ENCODE measurements at places on chromosomes 5 and 9.
A peak's percentile ranks its signal among the peaks of the same experiment; 100 is the strongest.

DNA sequence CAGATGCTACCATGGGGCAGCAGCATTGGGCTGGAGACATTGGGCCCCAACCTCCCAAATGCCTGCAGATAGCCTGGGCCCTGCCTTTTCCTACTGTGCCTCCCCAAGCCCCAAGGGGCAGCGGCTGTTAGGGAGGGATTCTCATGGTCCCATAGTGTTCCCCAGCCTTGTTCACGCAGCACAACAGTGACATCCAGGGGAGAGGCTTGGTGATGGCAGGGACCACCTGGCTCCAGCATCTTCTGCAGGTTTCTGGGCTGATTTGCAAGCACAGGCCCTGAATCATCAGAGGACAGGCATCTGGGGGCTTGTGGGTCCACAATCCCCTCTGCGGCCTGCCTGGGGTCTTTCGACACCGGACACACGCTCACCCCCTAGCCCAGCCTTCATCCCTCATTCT lies 354.6 kb downstream of the SLIT3 start:
- DNase-seq, result peak; percentile 25

- DNase-seq, result no peak
These were observed 42.1 kb downstream of the EFCAB9 start for GRCh38 chr5:172235827-172236736.

- no peak for DNase-seq
These were observed 6.5 kb upstream of the ARRDC1 start for GRCh38 chr9:137598943-137599342.

DNA sequence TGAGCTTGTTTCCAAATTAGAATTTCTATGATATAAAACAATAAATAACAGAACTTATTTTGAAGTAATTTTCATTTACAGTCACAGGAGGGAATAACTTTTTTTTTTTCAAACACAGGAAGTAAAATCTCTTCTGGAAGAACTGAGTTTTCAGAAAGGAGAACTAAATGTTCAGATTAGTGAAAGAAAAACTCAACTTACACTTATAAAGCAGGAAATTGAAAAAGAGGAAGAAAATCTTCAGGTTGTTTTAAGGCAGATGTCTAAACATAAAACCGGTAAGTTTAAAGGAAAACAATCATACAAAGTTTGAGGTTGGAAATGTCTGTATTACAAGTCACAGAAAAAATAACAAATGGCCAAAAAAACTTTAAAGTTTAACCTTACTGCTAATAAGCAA lies 41.6 kb downstream of the RAB14 start:
- DNase-seq, result peak; percentile 56

DNA sequence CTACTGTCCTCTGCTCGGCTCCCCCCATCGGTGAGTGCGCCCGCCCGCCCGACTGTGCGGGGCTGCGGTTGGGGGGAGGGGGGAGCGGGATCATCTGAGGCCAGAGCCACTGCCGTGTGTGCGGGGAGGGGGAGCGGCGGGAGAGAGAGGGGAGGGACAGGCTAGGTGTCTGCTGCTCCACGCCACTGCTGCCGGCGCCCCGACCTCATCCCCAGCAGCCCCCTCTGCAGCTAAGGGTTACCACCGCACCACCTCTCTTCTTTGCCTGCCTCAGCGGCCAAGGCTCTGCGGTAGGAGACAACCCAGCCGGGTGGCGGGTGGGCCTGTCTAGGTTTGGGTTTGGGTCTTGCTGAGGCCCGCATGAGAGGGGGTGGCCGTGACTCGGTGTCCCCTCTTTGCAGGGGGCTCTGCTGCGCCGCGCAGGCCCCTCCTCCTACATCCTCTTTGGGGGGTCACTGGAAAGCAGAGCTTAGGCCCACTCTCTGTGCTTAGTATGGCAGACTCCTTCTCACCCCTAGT lies 670 bp upstream of the PURA start:
- DNase-seq, result no peak

GRCh38 chr5:156934450-156935211 lies 28.4 kb downstream of the TIMD4 start:
- peak; percentile 28 for DNase-seq

- no peak for DNase-seq
These were observed 320 bp downstream of the PCDHB1 start for GRCh38 chr5:141051521-141051866.

DNA sequence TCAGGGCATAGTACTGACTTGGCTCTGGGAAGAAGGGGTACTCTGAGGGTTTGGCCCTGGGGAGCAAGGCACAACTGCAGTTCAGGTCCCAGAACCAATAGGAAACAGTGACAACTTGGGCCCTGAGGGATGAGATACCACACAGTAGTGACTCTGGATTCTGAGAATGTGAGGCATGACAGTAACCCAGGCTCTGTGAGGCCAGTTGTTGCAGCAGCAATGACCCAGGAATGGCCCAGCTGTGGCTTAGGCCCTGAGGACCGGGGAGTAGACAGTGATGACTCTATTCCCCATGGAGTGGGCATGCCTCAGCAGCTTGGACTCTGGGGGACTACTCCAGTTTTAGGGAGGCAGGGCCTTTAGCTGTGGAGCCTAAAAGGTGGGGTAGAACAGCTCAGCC lies 21.5 kb upstream of the NFIL3 start:
- DNase-seq, result no peak

DNA sequence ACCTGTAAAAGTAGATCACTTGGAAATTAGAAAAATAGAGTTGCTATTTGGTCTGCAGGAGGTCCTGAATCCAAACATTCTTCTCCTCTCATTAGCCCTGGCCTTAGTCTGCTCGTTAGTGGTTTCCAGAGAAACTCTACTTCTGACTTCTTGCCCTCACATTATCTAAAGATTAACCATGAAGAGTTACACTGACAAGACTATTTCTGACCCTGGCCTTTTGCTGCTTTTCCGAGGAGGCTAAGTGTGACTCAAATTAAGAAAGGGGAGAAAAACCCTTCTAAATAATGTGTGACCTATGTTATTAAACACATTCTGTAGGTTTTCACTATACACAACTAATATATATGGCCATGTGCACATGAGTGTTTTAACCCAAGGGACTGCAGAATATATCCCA lies 302.4 kb downstream of the RAB3C start:
- DNase-seq, result no peak

DNA sequence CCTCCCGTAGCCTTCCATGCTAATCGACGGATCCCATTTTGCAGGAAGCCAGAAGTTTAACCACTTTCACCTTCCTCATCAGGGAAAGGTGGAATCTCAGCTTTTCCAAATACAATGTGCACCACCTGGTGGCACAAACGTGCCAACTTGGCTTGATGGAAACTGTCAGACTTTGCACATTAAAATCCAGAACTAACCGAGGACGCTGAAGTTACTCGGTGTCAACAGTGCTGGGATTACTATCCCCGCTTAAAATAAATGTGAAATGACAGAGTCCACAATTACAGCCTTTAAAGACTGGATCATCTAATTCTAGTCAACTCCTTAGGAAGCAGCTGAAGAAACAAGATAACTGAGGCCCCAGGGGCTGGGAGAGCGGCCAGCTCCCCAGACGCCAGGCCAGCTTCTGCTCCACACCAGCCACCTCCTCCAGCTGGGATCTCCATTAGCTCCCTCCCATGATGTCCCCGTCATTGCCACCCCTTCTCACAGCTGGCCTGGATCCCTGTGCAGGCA lies 50.1 kb upstream of the RETREG1 start:
- peak; percentile 15 for DNase-seq

DNA sequence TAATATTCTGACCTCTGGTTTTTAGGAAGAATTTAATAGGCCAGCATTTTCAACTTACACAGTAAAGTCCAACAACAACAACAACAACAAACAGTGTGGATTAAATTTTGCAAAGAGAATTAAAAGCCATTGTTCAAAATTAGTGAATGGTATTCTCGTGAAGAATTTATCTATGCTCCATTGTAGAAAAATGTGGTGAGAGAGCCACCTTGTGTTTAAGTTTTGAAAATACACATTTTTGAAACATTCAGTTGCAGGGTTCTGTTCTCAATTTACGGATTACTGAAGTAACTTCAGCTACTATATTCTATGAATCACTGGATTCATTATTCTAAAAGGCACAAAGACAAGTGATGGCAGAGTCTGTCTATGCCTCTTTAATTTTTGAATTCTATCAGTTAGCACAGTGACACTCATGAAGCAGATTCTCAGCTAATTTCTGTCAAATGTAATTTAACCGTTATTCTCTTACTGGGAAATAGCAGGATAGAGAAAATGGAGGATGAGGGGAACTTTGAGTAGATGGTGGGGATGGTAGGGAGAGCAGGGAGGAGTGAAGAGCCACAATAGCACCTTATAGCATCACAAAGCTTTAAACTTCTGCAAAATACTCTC lies 11.0 kb downstream of the CCDC152 start:
- DNase-seq, result peak; percentile 41

All from NB4 (cell line).